ENCODE measurements at places on chromosomes 1 and 21. TPM values are rescaled to one million over a fixed set of nuclear protein-coding genes. Genes with fewer than 3 reads are reported as not detected.
A peak's percentile ranks its signal among the peaks of the same experiment; 100 is the strongest.

The FYB2 gene
- not detected for polyA plus RNA-seq

DNA sequence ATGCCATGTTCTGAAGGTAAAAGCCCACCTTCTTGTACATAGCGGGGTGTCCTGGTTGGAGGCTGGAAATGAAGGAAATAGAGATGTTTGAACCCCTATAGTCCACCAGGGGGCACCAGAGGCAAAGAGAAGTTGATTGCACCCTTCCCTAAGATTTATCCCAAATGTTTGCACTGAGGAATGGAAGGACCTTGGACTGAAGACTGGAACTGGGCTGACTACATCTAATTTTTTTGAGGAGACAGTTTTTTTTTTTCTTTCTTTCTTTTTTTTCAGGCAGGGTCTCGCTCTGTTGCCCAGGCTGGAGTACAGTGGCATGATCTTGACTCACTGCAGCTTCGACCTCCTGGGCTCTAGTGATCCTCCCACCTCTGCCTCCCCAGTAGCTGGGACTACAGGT lies 55.3 kb upstream of the EIF4G3 start:
- peak; percentile 76 for DNase-seq

- DNase-seq = no peak
Observed at GRCh38 chr1:59689730-59690129, 125.0 kb upstream of the HOOK1 start.

- no peak for DNase-seq
Observed at GRCh38 chr21:31887391-31887841, 14.6 kb downstream of the HUNK start.

GRCh38 chr1:66728021-66728420 lies 24.2 kb upstream of the DYNLT5 start:
- no peak for DNase-seq

The KCNN3 gene
- 1.4 TPM for polyA plus RNA-seq

- DNase-seq = no peak
Observed at GRCh38 chr1:18390953-18391352, 89.8 kb upstream of the KLHDC7A start.

The ZNF697 gene
- 8.2 TPM for polyA plus RNA-seq

DNA sequence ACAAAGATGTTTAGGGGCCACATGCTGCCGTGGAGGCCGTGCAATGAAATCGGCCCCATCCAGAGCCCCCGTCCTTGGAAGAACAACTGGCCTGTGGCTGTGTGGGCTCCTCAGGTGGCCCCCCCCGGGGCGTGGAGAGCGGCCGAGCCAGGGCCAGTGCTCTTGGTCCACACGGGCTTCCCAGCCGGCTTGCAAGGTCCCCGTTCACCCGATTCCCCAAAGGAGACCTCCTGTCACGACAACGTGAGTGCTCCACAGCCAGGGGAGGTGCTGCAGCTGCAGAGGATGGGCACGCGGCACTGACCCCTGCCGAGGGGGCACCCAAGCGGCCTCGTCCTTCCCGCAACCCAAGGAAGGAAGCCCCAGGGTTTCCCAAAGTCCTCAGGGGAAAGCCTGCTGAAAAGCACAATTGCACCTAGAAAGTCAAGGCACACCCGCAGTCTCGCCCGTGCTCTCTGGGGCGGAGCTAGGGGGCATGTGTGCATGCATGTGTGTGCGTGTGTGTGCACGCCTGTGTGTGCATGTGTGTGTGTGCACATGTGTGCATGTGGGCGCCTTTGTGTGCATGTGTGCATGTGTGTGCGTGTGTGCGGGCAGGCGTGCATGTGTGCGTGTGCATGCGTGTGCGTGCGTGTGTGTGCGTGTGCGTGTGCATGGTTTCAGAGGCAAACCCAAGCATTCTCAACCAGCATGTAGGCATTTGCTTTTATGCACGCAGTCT lies 48.2 kb downstream of the SLX9 start:
- no peak for DNase-seq

DNA sequence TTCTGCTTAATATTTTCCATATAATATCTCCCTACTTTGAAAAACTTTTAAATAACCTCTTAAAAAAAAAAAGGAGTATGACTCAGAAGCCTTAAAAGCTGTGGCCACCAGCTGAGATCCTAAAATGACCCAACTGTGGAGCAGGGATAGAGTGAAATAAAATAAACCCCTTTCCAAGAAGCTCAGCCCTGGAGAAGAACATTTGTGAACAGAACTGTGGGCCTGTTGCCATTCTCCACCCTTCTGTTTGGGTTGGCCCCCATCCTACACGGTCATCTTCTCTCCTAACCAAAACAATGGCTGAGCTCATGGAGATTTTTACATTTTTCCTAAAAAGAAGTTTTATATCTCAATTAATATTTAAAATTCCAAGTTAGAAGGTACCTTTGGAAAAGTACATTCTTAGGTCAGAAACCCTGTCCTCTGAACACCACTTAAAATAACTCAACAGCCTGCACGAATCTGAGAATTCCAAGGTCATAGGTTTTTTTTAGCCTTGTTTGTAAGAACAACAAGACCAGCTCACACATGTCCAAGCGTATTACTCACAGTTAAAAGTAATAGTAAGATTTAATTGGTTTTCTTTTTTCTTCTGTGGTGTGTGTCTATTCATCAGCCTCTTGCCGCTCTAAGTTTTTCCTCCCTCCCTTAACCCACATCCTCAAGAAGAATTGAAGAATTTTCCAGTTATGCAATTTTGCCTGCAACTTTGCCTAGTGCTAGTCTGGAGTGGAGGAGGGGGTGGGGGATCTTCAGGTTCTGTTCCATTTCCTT lies 107.7 kb upstream of the ERRFI1 start:
- DNase-seq = no peak

The DNM3 gene
- 0.99 TPM for polyA plus RNA-seq

DNA sequence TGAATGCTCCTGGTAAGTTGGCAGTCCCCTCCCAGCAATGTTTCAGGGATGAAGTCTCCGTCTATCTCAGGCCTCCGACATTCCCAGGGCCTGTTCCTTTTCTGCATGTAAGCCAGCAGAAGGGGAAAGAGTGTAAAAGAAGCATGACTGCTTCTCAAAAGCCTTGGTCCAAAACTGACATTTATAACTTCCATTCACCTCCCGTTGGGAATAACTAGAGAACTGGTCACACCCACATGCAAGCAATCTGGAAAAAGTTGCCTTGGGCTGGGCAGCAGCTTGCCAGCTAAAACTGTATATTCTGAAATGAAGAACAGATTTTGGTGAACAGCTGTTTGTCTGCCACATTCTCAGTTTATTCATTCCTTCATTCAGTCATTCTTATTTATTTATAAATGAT lies 24.2 kb upstream of the NPL start:
- no peak for DNase-seq

The CELA2B gene
- polyA plus RNA-seq = not detected

The SLAMF9 gene
- not detected for polyA plus RNA-seq

GRCh38 chr1:203069030-203069747 lies 16.6 kb downstream of the MYOG start:
- DNase-seq = no peak

DNA sequence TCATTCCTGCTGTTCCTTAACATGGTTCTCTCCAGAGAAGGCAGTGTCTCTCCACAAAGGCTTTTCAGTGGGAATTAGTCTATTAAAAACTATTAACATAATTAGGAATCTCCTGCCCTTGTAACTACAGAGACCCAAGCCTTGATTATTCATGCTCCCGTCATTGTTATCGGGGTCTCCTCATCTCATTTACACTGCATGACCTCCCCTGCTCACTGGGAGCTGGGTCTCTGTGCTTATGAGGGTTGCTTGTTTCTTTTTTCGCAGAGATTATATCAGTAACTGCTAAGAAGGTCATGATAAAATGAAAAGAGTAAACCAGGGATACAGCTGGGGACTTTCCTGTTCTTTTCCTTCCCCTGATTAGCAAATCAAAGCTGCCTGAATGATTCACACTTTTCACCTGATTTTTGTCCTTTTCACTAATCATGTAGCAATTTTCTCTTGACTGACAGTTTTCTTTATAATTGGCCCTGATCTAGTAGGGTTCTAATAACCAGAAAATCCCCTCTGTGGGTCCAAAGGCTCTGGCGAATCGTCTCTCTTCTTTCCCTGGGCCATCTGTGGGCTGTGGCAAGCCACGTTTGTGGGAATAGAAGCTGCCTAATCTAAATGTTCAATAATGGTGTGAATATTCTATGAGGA lies 116.5 kb upstream of the BARHL2 start:
- no peak for DNase-seq
